ENCODE measurements at places on chromosomes 2 and 18. TPM values are rescaled to one million over a fixed set of nuclear protein-coding genes. Genes with fewer than 3 reads are reported as not detected.

GRCh38 chr18:26207937-26208336, 18.3 kb upstream of the TAF4B start:
- H3K4me3 ChIP-seq, result no peak overlapping the region
- no peak for DNase-seq

DNA sequence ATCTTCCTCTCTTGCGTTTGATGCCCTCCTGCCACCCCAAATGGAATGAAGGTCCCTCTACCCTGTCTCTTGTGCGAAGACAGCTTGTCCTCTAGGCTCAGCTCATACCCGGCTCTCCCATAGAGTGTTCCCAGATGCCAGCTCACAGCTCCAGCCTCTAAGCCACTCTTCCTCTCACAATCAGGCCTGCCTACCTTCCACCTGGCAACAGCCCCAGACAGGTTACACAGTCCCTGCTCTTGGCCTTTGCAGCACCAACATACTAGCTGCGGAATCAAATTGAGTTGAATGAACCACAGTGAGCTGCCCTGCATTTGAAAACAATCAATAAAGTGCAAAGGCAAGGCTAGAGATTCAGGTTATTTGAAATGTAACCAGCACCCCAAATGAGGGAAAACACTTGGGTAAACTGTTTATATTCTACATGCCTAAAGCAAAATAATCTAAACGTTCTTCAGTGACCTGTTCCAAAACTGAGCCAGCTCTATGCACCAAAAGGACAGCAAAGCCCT, 105.1 kb downstream of the COL4A4 start:
- H3K4me3 ChIP-seq, result no peak overlapping the region
- H3K27ac ChIP-seq, result no peak overlapping the region
- H3K27me3 ChIP-seq, result peaks cover 2% of the 10 kb centered on the region

GRCh38 chr18:63869374-63869773, 18.1 kb upstream of the SERPINB2 start:
- H3K27me3 ChIP-seq, result peaks cover 10% of the 10 kb centered on the region
- no peak overlapping the region for H3K27ac ChIP-seq
- no peak for DNase-seq
- H3K4me3 ChIP-seq, result no peak overlapping the region

GRCh38 chr2:74387346-74387745, 7.2 kb upstream of the DCTN1 start:
- no peak for DNase-seq
- no peak overlapping the region for H3K27ac ChIP-seq
- no peak overlapping the region for H3K4me3 ChIP-seq
- no peaks in the 10 kb centered on the region for H3K4me1 ChIP-seq
- no peaks in the 10 kb centered on the region for H3K27me3 ChIP-seq

DNA sequence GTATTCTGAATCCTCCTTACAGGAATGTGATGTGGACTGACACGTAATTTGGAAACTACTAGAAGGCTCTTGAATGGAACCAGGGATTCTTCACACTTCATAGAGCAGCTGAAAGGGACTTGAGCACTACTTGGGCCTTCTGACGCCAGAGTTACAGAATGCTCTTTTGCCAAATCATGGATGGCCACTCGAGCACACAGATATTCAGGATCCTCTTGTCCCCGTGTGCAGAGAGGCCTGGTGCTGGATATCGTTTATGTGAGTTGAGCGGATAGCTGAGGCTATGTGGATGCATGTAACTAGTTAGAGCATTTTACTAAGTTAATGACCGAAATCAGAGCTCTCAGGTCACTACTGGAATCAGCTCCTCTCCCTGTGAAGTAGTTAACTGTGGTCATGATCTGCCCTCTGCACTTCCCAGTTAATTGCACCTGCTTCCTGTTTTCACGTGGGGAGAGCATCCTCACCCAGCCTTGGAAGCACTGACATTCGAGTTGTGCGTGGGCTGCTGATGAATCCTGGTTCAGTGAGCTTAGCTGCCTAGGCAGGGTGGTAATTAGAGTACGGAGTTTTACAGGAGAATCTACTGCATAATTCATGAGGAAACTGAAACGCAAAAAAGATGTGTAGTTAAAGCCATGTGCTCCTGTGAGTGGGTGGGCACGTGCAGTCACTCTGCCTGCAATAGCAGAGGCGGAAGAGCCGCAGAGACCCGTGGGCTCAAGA, 5.2 kb upstream of the TPO start:
- no peak overlapping the region for H3K27ac ChIP-seq
- peaks cover 5% of the 10 kb centered on the region for H3K27me3 ChIP-seq
- H3K4me1 ChIP-seq, result no peaks in the 10 kb centered on the region
- DNase-seq, result no peak

- H3K27ac ChIP-seq, result no peak overlapping the region
- H3K36me3 ChIP-seq, result no peaks in the 10 kb centered on the region
- no peak overlapping the region for H3K4me3 ChIP-seq
- no peaks in the 10 kb centered on the region for H3K4me1 ChIP-seq
Observed at GRCh38 chr18:25594351-25594750, 242.4 kb upstream of the ZNF521 start.

GRCh38 chr2:58558881-58559280, 317.8 kb upstream of the FANCL start:
- no peaks in the 10 kb centered on the region for H3K36me3 ChIP-seq
- no peak overlapping the region for H3K27ac ChIP-seq
- H3K4me3 ChIP-seq, result no peak overlapping the region
- no peak for DNase-seq
- H3K4me1 ChIP-seq, result no peaks in the 10 kb centered on the region

DNA sequence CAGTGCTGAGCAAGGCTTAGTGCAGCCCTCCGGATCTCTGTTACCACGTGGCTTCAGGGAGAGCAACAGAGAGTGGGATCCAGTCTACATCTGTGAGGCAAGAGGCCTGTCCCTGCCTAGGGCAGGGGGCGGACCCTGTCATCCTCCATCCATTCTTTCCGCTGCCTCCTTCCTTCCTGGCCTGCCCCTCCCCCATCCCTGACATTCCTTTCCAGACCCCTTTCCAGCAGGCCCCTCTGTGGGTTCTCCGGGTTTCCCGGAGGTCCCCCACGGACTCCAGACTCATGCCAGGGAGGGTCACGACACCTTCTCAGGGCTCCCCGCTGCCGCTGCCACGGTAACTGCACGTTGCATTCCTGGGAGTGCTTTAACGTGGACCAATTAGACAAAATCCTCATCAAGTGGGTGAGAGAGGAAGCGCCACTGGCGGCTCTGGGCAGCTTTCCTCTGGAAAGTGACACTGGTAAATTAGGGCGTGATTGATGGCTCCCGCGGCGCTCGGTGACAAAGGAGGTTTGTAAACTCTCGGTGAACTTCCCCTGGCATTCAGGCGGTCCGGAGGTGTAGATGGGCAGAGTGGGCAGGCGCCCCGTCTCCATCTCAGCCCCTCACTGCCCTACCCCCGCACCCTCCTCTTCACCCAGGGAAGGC, 11.4 kb downstream of the ATOH8 start:
- peaks cover 6% of the 10 kb centered on the region for H3K27me3 ChIP-seq
- H3K27ac ChIP-seq, result no peak overlapping the region
- no peaks in the 10 kb centered on the region for H3K4me1 ChIP-seq
- H3K4me3 ChIP-seq, result no peak overlapping the region
- no peaks in the 10 kb centered on the region for H3K36me3 ChIP-seq

GRCh38 chr2:149258531-149258930, 71.9 kb upstream of the LYPD6 start:
- no peak overlapping the region for H3K4me3 ChIP-seq
- no peaks in the 10 kb centered on the region for H3K36me3 ChIP-seq

DNA sequence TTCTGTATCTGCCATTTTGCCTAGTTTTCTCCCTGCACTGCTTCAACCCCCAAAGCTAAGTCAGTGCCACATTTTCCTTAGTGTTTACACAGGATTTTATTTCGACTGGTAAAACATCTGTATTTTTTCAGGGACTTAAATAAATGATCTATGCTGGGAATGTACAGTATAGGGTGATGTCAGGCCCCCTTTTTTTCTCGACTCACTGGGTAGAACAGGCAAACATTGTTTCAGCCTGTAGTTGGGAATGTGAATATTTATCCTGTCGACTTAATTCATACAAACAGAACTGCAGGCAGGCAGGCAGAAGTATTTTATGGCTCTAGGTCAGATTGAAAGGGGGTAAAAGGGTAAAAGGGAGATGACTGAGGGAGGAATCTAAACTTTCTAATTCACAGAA, 123.5 kb upstream of the ZFP36L2 start:
- no peak overlapping the region for H3K4me3 ChIP-seq
- H3K4me1 ChIP-seq, result no peaks in the 10 kb centered on the region
- peaks cover 16% of the 10 kb centered on the region for H3K36me3 ChIP-seq
- H3K27me3 ChIP-seq, result no peaks in the 10 kb centered on the region
- no peak for DNase-seq

DNA sequence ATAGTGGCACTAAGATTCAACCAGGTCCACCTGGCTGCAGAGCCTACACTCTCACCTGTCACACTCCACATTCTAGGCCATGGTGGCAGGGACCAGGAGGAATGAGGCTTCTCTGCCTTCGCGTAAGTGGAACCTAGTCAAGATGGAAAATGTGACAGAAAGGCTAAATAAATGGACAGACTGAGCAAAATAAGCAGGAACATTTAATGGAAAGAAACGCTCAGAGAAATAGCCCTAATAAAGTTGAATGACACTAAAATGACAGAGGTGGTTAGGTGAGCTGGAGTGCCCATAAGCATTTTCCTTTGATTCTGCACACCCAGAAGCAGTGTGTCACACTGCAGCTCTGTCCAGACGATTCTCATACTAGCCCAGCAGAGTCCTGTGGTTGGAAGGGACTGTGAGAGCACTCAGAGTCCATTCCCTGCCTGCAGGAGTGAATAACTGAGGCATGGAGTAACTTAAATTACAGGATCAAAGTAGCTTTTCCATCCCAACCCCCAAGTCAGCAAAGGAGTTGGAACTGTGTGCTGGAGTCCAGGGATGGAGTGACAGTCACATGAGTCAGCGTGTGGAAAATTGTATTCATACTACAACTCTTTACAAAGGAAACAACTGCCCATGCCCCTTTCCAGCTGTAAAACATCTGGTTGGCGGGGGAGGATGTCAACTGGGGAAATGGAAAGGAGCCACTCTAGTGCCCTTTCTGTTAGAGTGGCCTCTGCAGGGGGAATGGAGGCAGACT, 105.4 kb upstream of the LGALSL start:
- H3K4me1 ChIP-seq, result no peaks in the 10 kb centered on the region
- H3K27me3 ChIP-seq, result peaks cover 1% of the 10 kb centered on the region
- no peak for DNase-seq
- no peak overlapping the region for H3K27ac ChIP-seq
- no peaks in the 10 kb centered on the region for H3K36me3 ChIP-seq
- no peak overlapping the region for H3K4me3 ChIP-seq

The BMP10 gene
- not detected for polyA plus RNA-seq

The ANKRD29 gene
- 0.59 TPM for polyA plus RNA-seq

The UPP2 gene
- polyA plus RNA-seq, result not detected

The PCARE gene
- not detected for polyA plus RNA-seq

DNA sequence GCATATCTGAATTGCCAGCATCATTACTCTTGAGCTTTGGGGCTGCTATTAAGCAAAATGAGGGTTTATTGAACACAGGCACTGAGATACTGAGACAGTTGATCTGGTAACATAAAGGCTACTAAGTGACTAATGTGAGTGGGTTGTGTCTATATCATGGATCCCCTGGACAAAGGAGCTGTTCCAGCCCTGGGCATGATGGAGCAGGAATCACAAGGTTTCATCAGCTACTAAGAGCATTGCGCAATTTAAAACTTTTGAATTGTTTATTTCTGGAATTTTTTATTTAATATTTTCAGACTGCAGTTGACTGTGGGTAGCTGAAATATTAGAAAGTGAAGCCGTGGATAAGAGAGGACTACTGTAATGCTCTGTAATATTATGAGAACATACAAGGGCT, 73.5 kb downstream of the MGAT5 start:
- peaks cover 1% of the 10 kb centered on the region for H3K27me3 ChIP-seq
- H3K4me1 ChIP-seq, result peaks cover 28% of the 10 kb centered on the region
- no peak overlapping the region for H3K27ac ChIP-seq

GRCh38 chr2:174120346-174120745, 128.0 kb downstream of the OLA1 start:
- H3K4me3 ChIP-seq, result no peak overlapping the region
- H3K27me3 ChIP-seq, result no peaks in the 10 kb centered on the region
- H3K36me3 ChIP-seq, result peaks cover 11% of the 10 kb centered on the region
- H3K27ac ChIP-seq, result no peak overlapping the region

The TRPM8 gene
- polyA plus RNA-seq, result 0.42 TPM

All from immature natural killer cell (primary cell).